NCI-H1694 treated with DMSO at 0.1 percent for 48 hours (cell line): ENCODE measurements at places on chromosomes 5 and 9.

- no peak for DNase-seq
These were observed 15.8 kb downstream of the DAB2IP start for GRCh38 chr9:121667214-121667613.

DNA sequence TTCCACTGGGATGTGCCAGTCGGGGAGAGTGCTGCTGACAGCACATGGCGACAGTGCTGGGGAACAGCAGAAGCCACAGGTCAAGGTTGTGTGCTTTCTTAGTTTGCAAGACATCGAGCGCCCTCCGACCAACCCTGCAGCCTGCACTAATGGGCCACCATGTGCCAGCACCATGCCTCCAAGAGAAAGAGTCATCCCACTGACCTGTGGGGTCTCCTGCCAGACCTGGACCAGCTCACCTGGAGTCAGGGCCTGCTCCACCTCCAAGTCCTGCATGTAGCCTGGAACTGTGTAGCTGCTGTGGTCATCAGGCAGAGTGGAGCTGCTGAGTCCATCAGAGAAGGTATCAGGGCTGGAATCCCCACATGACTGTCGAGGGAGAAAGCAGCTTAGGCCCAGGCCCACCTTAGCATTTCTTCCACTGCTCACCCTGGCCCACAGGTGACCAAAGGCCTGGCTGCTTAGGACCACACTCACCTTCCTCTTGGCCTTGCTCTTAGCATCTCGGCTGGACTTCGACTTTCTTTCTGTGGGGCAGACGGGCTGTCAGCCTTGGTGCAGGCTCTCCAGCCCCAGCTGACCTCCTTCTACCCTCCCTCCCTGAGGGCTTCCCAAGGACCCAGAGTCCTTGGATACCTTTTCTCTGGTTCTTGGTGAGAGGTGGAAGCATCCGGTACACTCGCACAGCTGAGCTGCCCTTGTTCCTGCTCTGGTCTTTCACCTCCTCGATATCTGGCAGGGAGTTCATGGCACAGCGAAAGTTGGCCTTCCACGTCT is 4.1 kb downstream of the IRF1 start:
- no peak for DNase-seq

DNA sequence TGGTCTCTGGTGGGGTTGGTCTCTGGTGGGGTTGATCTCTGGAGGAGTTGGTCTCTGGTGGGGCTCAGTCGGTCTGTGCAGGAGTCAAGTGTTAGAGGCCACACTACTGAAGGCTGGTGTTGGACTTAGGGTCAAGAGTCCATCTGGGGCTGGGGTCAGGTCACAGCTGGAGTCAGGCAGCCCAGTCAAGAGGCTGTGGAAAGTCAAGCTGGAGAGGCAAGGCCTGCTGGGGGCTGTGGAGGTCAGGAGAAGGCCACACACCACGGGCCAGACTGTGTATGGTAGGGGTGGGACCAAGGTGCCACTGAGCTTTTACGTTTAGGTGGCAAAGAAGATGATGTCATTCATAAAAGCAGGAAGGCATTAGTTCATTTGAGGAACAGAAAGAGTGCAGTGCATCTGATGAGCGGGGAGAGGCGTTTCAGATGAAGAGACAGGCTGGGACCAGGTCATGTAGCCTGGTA is 16.7 kb upstream of the CD74 start:
- no peak for DNase-seq

- DNase-seq, result no peak
These were observed 69.8 kb downstream of the MRPL36 start for GRCh38 chr5:1729641-1730486.

DNA sequence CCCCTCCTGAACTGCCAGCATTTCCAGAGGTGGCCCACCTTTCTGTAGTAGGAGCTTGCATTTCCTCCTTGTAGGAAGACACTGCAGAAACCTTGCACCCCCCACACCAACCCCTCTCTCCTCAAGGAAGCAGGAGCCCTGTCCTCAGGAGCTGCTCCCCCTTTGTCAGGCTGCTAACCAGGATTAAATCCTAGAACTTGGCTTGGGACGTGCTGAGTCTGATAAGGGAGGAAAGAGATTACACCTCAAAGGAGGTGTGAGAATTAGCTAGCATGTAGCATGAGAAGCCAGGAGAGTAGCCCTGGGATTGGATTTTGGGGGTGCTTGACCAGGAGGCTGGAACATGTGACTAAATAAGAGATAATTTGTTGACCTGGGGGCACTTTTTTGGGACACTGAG is 119.8 kb upstream of the ALDH1B1 start:
- no peak for DNase-seq

- no peak for DNase-seq
These were observed 40.2 kb upstream of the AGXT2 start for GRCh38 chr5:35087991-35088390.

- DNase-seq, result no peak
These were observed 12.1 kb downstream of the NOTCH1 start for GRCh38 chr9:136533775-136534157.

DNA sequence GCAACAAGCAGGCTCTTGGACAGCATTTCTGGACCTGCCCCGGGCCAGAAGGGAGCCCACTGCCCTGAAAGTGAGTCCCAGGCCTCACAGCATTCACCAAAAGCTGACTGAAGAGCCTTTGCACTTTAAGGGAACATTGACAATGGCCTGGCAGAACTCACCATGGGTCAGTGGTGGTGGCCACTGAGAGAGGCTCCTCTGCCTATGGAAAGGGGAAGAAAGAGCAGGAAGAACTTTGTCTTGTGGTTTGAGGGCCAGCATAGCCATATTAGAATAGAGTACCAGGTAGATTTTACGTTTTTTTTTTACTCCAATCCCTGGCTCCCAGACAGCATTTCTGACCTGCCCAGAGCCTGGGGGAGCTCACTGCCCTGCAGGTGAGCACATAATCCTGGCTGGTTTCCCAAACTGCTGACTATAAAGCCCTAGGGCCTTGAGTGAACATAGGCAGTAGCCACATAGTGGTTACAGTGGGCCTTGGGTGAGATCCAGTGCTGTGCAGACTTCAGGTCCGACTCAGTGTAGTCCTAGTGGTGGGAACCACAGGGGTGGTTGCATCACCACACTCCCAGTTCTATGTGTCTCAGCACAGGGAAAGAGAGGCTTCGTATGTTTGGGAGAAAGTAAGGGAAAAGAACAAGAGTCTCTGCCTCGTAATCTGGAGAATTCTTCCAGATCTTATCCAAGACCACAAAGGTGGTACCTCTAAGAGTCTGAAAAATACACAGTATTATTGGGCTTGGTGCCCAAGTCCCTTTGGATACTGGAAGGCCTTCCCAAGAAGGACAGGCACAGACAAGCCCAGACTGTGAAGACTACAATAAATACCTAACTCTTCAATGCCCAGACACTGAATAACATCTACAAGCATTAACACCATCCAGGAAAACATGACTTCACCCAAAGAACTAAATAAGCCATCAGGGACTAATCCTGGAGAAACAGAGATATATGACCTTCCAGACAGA is 89.5 kb downstream of the TSSK1B start:
- no peak for DNase-seq

- no peak for DNase-seq
These were observed 362.3 kb upstream of the POU5F2 start for GRCh38 chr5:94103514-94104245.

DNA sequence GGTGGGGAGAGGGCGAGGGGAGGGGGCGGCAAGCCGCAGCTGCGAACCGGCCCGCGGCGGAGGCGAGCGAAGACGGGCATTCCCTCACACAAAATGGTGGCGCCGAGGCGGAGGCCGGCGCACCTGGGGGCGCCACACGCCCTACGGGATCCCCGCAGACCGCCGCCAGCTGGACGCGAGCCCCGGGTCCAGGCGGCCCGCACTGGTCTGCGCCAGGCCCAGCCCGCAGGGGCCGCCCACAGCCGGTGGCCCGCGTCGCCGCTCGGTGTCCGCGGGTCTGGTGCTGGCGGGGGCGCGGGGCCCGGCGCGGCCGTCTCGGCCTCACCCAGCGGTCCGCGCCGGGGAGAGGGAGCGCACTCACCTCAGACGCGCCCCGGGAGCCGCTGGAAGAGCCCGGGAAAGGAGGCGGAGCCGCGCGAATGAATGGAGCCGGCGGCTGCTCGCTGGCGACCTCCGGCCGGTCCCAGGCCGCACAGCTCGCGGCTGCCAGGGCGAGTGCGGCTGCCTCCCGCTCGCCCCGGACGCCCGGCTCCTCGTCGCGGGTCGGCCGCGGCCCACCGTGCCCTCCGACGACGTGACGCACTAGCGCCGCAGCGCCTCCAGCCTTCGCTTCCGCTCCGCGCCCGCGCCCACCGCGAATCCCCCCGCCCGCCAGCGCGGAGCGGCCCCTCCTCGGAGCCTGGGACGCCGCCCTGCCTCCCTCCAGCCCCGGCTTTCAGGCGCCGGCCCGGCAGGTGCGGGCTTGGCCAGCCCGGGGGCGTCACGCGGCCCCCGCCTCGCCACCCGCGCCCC is at the start of gene FAM169A:
FAM169A (minus strand) TSS at position 584 of the 792 bp plus-strand sequence. CDS start 24,711 bp downstream, outside the sequence.
- DNase-seq, result no peak

- no peak for DNase-seq
These were observed 139.6 kb upstream of the RANBP3L start for GRCh38 chr5:36441280-36441679.

DNA sequence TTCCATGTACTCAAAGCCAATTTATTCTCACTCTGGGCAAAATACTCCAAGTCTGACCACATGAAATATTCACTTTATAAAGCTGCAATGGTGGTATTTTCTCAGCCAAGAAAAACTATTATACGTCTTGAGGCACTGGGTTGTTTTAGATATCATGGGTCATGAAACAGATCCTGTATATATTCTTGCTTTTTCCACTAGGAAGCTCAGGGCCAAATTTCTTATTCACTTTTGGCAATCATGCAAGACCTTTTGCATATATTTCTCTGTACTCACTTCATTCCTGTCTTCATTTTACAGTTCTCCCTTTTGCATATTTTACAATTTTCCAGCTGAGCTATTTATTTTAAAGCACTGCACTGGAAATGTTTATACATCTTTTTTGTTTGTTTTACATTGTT is 49.8 kb downstream of the GABBR2 start:
- DNase-seq, result no peak

GRCh38 chr9:122042056-122042455 is 51.1 kb downstream of the TTLL11 start:
- DNase-seq, result no peak

GRCh38 chr9:93127395-93127911 is 6.6 kb downstream of the NINJ1 start:
- DNase-seq, result no peak

GRCh38 chr9:8186560-8186959 is 387.0 kb upstream of the DMAC1 start:
- no peak for DNase-seq

DNA sequence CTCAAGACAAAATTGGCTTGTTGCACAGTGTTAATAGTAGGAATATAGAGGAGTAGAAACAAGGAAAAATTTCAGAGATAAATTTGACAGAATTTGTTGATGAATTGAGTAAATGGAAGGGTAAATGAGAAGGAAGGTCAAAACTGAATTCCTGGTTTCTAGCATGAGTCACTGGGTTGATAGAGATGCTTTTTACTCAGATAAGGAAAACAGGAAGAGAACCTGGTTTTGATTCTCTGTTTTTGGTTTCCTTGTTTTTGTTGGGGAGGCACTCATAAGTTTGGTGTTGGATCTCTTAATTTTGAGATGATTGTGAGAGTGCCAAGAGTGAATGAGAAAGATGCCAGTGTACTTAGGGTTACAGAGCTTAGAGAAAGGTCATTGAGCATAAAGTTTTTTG is 7.1 kb downstream of the LRRC70 start:
- DNase-seq, result no peak

DNA sequence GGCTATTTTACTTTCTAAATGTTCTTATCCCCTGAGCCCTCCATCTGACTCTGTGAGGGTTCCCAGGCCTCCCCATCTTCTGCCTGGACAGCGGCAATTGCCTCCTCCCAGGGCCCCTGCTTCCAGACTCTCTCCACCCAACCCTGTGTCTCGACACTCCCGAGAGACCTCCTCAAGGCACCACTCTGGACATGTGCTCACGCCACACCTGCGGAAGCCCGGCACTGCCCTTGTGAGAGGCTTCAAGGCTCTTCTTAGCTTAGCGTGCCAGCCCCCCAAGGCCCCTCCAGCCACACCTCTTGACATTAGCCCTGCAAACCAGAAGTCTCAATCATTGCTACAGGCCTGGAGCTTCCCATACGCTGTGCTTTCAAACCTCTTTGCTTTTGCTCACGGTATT is 124.1 kb downstream of the CRB2 start:
- DNase-seq, result no peak

- no peak for DNase-seq
These were observed 148.8 kb upstream of the MTAP start for GRCh38 chr9:21653589-21653988.

GRCh38 chr5:143195491-143195890 is 208.0 kb downstream of the NR3C1 start:
- DNase-seq, result no peak

DNA sequence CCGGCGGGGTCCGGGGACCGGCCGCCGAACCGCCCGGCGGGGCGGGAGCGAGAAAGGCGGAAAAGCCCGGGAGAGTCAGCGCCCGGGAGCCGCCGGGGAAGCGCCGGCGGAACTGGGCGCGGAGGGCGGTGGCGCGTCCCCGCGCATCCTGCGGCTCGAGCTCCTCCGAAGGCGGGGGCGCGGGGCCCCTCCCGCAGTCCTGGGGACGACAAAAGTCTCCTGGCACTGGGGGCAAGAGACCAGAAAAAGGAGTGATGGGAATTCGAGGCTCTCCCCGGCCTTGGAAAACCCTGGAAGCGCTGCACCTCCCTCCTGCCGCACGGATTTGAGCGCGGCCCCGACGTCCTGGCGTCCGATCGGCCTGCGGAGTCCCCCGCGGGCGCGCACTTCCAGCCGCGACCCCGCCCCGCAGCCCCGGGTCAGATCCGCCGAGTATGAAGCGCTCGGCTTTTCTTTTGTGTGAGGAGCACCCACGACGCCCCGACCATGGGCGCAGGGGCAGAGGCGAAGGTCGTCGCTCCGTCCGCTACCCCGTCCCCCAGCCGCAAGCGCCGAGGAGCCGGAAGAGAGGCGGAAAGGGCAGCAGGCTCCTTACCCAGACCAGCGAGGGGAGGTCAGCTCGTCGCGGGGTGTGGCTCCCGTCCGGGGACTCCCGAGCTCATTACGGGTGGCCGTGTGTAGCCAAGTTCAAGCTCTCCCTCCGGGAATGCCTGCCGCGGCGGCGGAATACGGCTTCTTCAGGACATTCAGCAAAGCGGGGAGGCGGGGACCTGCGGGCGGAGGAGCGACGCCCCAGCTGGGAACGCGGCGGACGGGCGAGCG is at the start of gene EPB41L4A:
EPB41L4A (minus strand) TSS at position 114 of the 822 bp plus-strand sequence. CDS start 238 bp downstream, outside the sequence.
- no peak for DNase-seq

GRCh38 chr5:155259648-155260047 is 246.1 kb downstream of the KIF4B start:
- DNase-seq, result no peak

DNA sequence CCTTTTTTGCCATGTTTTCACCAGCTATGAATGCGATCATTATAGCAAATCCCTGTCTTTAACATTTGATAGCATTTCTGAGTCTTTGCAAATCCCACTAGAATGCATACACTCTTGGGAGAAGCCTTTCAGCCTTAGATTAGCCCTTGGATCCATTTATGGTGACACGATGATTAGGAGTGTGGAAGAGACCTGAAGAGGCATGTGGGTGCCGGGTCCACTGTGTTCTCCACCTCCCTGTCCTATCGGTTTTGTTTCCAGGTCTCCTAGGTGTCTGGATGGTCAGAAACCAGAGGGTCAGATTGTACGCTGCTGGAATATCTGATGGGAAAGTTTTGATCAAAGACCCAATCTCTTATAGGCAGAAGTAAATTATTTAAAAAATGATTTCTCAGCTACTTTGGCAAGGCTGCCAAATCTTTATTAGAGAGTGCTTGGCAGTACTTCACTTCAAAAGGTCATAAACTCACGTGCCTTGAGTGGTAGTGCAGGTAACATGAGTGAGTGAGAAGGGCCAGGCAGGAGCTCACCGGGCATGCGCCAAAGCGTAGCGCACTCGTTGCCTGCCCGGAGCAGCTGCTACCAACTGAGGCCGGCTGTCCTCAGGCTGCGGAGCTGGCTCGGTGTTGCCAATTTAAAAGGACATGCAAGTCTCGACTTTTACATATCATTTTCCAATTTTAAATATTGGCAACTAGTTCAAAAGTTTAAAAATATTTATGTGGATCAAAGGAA is 51.3 kb downstream of the PCSK5 start:
- no peak for DNase-seq
